ENCODE measurements at places on chromosomes 7 and 10.

DNA sequence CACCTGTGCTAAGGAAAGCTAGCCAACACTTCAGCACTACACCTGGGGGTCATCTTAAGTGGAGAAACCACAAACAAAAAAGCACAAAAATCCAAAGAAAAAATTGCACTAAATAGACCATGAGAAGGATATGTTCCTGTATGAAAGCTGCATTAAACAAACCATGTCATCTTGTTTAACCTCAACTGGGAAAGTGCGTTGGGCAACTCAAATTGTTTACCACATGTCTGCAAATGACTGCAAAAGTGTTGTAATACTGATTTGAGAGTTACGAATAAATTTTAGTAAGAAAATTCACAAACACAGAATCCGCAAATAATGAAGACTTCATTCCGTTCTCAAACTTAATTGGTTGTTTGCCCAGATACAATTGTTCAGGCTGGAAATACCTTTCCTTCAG, 111.9 kb upstream of the EGFR start:
- no peak for DNase-seq

- DNase-seq = no peak
Observed at GRCh38 chr10:103544657-103545310, 51.3 kb downstream of the NEURL1 start.

GRCh38 chr7:27640884-27641574, 21.7 kb downstream of the HIBADH start:
- DNase-seq = no peak

GRCh38 chr10:120012566-120012965, 120.0 kb downstream of the SEC23IP start:
- no peak for DNase-seq

GRCh38 chr7:55526329-55526728, 46.0 kb downstream of the VOPP1 start:
- no peak for DNase-seq

DNA sequence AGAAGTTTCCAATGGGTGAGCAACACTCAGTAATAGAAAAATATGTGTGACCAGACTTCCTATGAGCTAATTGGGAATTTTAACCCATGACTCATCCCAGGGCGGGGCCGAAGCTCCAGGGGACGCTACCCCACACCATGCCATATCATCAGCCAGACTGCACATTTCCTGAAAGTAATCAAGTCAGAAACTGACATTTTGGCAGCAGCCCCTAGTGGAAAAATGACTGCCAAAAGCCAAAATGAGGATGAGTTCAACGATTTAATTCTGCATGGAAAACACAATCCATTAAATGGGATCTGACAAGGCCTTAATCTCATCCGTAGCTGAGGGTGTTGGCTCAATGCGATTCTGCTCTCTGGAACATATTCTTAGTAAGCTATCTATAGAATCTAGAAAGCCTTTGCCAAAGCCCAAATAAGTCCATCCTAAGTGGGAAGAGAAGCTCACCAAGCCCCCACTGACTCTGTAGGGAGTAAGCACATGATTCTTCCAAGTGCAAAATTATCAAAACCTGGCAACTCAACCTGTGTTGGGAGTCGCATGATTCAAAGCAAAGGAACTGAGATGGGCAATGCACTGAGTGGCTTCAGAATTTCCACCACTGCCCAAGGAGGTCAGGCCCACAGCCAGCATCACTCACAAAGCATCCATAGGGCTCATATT, 93.1 kb upstream of the PDE1C start:
- no peak for DNase-seq

All from stimulated activated CD4-positive, alpha-beta T cell treated with anti-CD3 and anti-CD28 coated beads, Interleukin-1b, Interleukin-23, amount 100 ng/mL, for 1 hour (primary cell).